Bronchial epithelial cell (primary cell): ENCODE measurements at places on chromosomes 16 and 17.

DNA sequence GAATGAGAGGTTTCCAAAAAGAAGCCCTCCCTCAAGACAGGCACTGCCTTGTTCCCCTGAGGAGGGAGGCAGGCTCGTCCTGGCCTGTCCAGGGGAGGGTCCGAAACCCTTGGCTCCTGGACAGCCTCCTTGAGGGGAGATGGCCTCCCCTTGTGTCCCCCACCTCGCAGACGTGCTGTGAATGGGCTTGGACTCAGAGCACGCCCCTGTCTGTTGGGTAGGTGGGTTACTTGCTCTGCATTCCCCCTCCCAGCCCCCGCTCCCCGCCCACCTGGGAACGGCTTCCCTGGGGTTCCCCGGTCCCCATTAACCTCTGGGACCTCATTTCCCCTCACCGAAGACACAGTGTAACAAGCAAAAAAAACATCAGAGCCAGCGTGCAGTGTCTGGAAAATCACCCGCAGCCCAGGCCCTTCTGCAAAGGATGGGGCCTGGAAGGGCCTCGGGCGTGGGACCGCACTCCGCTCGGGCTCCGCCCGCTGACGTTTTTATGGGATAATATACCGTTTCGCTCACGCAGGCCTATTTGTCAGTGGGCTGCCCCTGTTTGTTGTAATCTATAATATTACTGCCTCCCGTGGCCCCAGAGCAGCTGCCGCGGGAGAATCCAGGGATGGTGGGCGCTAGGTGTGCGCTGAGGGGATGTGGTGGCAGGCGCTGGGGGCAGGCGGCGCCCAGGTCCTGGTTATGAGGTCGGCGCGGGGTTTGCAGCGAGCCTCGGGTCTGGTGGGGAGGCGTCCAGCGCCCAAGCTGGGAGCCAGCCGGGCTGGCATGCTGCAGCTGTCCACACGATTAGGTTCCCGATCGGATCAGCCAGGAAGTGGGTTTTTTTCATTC lies 11.1 kb downstream of the BAHCC1 start:
- no peak for DNase-seq

DNA sequence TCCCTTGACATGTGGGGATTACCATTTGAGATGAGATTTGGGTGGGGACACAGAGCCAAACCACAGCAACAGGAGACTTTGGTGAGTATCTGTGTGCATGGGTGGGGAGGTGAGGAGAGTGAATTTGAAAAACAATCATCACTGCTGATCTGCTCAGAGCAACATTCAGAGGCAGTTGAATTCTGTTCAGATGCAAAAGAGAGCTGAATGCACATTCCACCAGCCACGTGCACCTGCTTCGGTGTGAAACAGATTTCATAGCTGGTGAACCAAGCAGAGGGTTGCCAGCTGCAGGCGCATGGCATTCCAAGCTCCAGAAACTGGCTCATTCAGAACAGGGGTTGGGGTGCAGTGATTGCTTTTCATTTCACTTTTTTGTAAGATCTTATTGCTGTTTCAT lies 233.1 kb upstream of the FOXF1 start:
- DNase-seq = no peak

GRCh38 chr17:80989586-80989913 lies 2.1 kb upstream of the CHMP6 start:
- DNase-seq = no peak

GRCh38 chr17:34822007-34822739 lies 139.1 kb downstream of the CCT6B start:
- DNase-seq = no peak
